ENCODE measurements at places on chromosomes 3 and 15.

DNA sequence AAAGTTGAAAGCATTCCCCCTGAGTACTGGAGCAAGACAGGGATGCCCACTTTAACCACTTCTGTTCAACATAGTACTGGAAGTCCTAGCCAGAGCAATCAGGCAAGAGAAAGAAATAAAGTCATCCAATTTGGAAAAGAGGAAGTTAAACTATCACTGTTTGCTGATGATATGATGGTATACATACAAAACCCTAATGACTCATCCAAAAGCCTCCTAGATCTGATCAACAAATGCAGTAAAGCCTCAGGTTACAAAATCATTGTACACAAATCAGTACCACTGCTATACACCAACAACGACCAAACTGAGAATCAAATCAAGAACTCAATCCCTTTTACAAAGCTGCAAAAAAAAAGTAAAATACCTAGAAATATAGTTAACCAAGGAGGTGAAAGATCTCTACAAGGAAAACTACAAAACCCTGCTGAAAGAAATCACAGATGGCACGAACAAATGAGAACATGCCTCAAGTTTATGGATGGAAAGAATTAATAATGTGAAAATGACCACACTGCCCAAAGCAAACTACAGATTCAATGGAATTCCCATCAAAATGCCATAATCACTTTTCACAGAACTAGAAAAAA, 40.3 kb downstream of the RPL39L start:
- no peak for DNase-seq

DNA sequence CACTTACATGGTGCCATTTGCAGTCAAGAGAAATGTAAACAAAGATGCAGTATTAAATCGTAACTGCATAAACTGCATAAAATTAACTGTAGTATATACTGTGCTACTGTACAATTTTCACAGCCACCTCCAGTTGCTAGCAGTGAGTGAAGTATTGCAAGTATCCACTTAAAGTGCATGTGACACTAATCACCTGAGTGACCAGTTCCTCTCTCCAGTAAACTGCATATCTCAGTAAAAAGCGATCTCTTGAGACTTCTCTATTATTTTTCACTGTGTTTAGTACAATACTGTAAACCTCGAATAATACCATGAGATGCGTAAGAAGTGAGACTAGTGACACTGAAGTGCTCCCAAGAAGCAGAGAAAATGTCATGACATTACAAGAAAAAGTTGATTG, 111.7 kb upstream of the PLXND1 start:
- DNase-seq, result no peak

- no peak for DNase-seq
These were observed 34.0 kb upstream of the GK5 start for GRCh38 chr3:142259359-142259758.

GRCh38 chr15:101498717-101499480, 9.4 kb upstream of the PCSK6 start:
- no peak for DNase-seq

- no peak for DNase-seq
These were observed 514.5 kb upstream of the DPPA4 start for GRCh38 chr3:109851854-109852253.

DNA sequence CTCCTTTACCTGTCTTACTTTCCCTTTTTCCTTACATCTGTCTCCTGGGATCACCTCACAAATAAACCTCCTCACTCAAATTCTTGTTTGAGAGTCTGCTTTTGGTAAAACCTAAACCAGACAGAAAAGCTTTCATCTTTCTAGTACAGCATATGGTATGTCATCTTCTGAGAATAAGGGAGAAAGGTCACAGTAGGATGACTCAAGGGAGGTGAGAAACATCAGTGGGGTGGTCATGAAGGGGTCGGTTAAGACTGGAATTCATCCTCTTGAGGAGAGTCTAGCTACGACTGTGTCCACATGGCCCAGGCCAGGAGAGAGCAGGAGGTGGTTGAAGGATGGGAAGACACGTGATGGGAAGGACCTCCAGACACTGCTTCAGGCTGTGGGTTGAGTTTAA, 34.8 kb upstream of the CCK start:
- DNase-seq, result no peak

DNA sequence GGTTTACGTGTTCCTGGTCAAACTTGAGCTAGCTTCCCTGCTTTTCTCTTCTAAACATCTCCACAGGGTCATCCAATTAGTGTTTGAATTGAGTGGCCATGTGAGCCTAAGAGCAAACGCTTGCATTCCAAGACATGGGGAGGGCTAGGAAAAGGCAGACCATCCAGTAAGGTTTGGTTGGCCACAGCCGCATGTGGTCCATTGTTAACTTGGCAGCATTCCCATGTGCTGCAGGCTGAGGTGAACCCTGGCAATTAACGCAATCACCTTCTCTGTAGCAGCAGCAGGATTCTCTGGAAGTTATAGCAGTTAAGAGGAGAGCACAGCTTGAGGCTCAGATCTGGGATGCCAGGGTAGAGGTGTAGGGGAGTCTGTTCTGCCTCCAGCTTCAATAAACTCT, 502.2 kb upstream of the LMCD1 start:
- DNase-seq, result no peak

- no peak for DNase-seq
These were observed 20.1 kb downstream of the DLEC1 start for GRCh38 chr3:38059148-38059547.

DNA sequence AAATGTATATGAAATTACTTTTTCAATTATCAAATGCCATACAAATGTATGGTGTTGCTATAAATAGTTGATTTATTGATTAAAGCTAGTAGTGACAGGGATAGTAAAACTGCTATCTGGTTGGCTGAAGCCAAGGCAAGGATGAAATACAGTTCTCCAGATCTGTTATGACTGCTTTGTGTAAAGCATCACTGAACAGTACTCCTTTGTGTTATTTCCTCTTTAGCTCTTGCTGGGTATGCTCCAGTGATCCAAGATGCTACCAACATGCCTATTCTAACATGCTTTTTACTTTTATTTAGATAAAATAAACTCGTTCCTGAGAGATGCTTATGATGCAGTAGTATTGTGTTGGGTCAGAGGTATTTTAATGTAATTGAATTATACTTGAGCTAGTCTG, 12.4 kb upstream of the UBR1 start:
- no peak for DNase-seq

DNA sequence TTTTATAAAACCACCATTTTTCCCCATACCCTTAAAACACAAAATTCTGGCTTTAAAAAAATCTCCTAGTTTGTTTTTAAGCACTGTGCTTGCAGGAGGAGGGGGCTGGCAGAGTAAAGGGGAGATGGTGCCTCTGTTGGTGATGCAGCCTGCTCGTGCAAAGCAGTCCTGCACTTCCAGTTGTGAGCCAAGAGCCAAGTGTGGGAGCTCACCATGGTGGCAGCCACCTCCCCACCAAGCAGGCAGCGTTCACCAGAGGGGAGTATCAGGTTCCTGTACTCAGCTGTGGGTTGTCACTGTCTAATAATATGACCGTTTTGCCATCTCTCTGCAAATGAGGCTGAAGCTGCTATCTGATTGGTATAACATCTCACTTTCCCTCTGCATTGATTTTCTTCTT, 164.8 kb downstream of the SYNPR start:
- no peak for DNase-seq

DNA sequence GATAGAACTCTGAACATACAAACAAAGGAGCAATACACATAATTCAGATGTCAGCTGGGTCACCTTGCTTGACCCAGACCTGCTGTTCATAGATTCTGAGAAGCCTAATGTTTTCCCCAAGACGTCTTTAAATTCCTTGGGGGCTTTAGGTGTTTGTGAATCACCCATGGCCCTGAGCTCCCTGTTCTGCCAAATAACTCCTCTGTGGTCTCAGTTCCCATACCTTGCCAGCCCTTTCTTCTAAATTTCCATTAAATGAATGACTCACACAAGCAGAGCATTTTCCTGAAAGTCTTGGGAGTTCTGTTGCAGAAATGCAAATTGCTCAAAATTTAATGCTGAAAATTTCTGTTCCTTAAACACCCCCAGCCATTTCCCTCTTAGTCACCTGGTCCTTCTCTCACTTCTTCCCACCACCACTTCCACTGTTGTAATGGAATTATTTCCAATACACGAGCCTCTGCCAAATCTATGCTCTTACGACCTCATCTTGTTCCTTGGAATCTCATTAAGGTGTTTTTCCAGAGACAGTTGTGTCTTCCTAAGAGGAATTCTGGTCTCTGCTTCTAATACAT, 33.4 kb upstream of the PSMD6 start:
- no peak for DNase-seq

- DNase-seq, result no peak
These were observed 8.2 kb upstream of the TM6SF1 start for GRCh38 chr15:83099290-83099689.

DNA sequence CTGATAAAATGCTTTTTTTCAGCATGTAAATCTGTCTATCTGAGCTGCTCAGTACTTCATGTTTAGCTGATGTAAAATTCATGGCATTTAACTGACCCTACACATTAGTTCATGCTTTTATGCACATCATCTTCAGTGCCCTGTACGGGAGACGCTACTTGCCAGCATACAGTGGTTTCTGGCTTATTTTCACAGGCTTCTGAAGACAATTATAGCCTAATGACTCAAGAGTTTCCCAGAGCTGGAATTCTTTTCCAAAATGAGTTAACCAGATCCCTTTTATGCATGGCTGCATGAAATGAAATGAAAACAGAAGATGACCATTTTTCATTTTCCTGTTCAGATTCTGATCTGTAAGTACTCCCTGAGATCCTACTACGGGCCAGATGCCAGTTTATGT, 1061.5 kb downstream of the ROBO2 start:
- no peak for DNase-seq

- no peak for DNase-seq
These were observed 512.6 kb upstream of the ADAMTS9 start for GRCh38 chr3:65200310-65200970.

DNA sequence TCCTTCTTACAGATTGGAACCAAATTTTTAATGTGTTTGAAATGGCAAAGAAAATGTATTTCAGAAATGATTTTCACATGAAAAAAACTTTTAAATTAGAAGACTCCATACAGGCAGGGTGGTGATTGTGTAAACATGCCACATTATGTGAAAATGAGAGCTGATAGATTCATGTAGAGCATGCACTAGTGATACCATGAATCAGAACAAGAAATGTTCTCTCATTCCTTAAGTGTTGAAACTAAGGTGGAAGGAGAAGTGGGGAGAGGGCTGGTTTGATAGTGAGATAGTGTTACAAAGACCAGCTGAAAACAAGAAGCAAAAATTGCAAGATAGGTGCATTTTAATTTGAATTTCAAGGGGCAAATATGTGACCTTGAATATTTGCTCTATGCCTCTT, 100.3 kb downstream of the CCNL1 start:
- DNase-seq, result no peak

- DNase-seq, result no peak
These were observed 162.9 kb upstream of the FAM3D start for GRCh38 chr3:58829321-58830000.
